ENCODE measurements at places on chromosomes 5 and 9. TPM values are rescaled to one million over a fixed set of nuclear protein-coding genes. Genes with fewer than 3 reads are reported as not detected.

DNA sequence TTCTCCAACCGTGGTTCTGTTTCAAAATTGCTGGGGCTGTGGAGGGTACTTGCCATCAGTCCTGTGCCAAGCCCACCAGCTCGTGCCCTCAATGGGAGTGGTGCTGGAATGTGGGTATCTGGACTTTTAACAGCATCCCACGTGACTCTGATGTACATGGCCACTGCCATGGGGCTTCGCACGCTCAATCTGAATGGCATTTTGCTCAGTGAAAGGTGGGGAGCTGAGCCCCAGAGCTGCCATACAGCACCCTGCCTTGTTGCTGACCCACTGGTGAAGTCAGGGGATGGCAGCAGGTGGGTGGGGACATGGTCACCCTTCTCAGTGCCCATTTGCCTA, 16.6 kb upstream of the SYNPO start:
- DNase-seq, result no peak
- no peaks in the 10 kb centered on the region for H3K36me3 ChIP-seq
- H3K4me3 ChIP-seq, result no peak overlapping the region
- H3K27ac ChIP-seq, result peak overlapping the region; percentile 84
- no peaks in the 10 kb centered on the region for H3K4me1 ChIP-seq

DNA sequence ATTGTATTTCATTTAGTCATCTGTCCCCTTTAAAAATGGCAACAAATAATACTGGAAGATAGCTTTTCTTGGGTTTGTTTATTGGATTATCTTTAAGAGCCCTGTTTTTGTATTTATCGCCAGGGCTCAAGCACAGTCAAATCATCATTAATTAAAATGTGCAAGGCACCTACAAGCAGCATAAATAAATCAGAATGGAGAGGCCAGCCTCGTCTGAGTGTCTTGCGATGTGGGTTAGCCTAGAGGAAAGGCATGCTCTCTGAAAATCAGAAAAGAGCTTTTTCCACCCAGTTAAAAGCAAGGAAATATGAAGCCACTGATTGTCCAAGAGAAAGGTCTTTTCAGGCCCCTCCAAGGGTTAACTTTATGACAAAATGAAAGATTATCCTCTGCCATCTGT, 31.8 kb downstream of the ZFAND5 start:
- no peak for DNase-seq
- no peaks in the 10 kb centered on the region for H3K4me1 ChIP-seq
- no peak overlapping the region for H3K4me3 ChIP-seq
- no peak overlapping the region for H3K27ac ChIP-seq

- no peaks in the 10 kb centered on the region for H3K27me3 ChIP-seq
- H3K27ac ChIP-seq, result no peak overlapping the region
- no peak for DNase-seq
- H3K4me3 ChIP-seq, result no peak overlapping the region
- H3K36me3 ChIP-seq, result no peaks in the 10 kb centered on the region
Measured at GRCh38 chr9:91086657-91087461, 274.9 kb downstream of the AUH start.

GRCh38 chr9:124011460-124012301, at the start of gene LHX2:
TSS of gene LHX2 (plus strand) at chr9:124011768. CDS start at chr9:124012349, 581 bp downstream.
- H3K36me3 ChIP-seq, result no peaks in the 10 kb centered on the region
- H3K27me3 ChIP-seq, result peaks cover 83% of the 10 kb centered on the region
- H3K27ac ChIP-seq, result no peak within 1 kb of the TSS
- no peak for DNase-seq

DNA sequence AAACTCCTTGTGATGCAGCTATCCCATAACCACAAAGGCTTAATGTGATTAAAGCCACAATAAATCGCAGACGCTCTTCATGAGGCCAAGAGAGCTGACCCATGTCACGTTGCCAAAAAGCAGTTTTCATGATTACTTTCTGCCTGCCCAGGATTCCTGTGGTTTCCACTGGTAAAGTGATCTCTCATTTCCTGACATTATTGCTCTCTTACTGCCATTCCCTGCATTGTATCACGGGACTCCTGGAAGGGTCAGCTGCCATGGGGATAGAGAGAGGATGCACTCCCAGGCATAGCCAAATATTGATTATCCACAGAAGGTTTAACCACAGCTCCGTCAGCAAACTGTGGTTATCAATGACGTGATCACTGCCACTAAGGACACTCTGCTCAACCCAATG, 103.8 kb upstream of the SLC1A3 start:
- no peak overlapping the region for H3K4me3 ChIP-seq
- no peaks in the 10 kb centered on the region for H3K4me1 ChIP-seq
- no peaks in the 10 kb centered on the region for H3K36me3 ChIP-seq
- no peak overlapping the region for H3K27ac ChIP-seq

- no peaks in the 10 kb centered on the region for H3K36me3 ChIP-seq
- DNase-seq, result no peak
- no peak overlapping the region for H3K27ac ChIP-seq
- no peaks in the 10 kb centered on the region for H3K27me3 ChIP-seq
- no peak overlapping the region for H3K4me3 ChIP-seq
- H3K4me1 ChIP-seq, result no peaks in the 10 kb centered on the region
Measured at GRCh38 chr5:102314328-102314727, 18.2 kb upstream of the SLCO4C1 start.

Gene BTNL8
- total RNA-seq, result 0.14 TPM

GRCh38 chr5:135040034-135040332, 6.0 kb upstream of the PITX1 start:
- no peak overlapping the region for H3K4me3 ChIP-seq
- no peaks in the 10 kb centered on the region for H3K4me1 ChIP-seq
- H3K27me3 ChIP-seq, result peaks cover 15% of the 10 kb centered on the region
- H3K36me3 ChIP-seq, result no peaks in the 10 kb centered on the region

Gene SLC24A2
- total RNA-seq, result not detected

Gene SLC36A2
- total RNA-seq, result not detected

Gene DNM1
- 7.7 TPM for total RNA-seq

Gene FOXD1
- 1.6 TPM for total RNA-seq

Gene PAIP1
- total RNA-seq, result 84.6 TPM

DNA sequence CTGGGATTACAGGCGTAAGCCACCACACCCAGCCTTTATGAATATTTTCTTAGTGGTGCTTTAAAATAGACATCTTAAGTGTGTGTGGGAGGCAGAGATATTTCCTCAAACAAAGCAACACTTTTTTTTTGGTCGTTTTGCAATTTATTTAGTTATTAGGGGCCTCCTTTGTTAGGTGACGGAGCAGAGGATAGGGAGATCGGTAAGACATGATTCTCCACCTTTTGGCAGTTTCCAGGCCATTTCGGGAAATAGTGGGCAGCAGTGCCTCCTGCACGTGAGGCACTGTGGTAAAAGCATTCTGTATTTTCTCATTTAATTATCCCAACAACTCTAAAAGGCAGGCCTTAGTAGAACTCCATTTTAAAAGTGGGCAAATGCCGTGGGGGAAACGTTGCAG, 1.9 kb downstream of the OCLN start:
- no peak overlapping the region for H3K4me3 ChIP-seq
- DNase-seq, result no peak
- no peaks in the 10 kb centered on the region for H3K27me3 ChIP-seq
- no peaks in the 10 kb centered on the region for H3K36me3 ChIP-seq
- no peak overlapping the region for H3K27ac ChIP-seq

All from prostate gland (tissue), 2 donors.